ENCODE measurements at places on chromosomes 5 and 9. TPM values are rescaled to one million over a fixed set of nuclear protein-coding genes. Genes with fewer than 3 reads are reported as not detected.

DNA sequence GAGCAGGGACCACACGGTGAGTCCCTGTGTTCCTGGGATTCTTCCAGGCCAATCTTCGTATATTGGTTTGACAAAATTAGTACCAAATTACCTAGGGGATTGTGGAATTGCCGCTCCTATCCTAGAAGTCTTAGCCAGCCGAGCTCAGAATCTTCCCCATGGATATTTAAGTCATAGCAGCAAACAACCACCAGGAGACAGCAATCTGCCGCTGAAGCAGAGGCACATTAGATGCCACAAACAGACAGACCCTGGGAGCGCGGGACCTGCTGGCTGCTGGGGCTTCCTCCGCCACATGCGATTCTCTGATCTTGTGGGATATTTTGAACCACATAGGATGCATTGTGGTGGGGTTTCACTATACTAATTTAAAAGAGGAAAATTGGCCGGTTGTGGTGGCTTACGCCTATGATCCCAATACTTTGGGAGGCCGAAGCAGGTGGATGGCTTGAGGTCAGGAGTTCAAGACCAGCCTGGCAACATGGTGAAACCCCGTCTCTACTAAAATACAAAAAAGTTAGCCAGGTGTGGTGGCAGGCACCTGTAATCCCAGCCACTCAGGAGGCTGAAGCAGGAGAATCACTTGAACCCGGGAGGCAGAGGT is 31.7 kb upstream of the ZBTB43 start:
- H3K4me1 ChIP-seq = peaks cover 2% of the 10 kb centered on the region
- peaks cover 13% of the 10 kb centered on the region for H3K27me3 ChIP-seq
- H3K36me3 ChIP-seq = no peaks in the 10 kb centered on the region
- peak; percentile 41 for DNase-seq

Gene GPR150
- 0.45 TPM for total RNA-seq

Gene MARCOL
- not detected for total RNA-seq

GRCh38 chr5:40909264-40909663 is at the start of gene C7:
C7 (plus strand) TSS chr5:40909497; CDS start chr5:40909611, 114 bp downstream.
- no peaks in the 10 kb centered on the region for H3K4me1 ChIP-seq
- no peaks in the 10 kb centered on the region for H3K36me3 ChIP-seq
- H3K27ac ChIP-seq = no peak within 1 kb of the TSS
- H3K27me3 ChIP-seq = peaks cover 15% of the 10 kb centered on the region
- no peak for DNase-seq

GRCh38 chr9:78383130-78383529 is 86.2 kb downstream of the PSAT1 start:
- H3K27me3 ChIP-seq = peaks cover 3% of the 10 kb centered on the region
- H3K4me3 ChIP-seq = no peak overlapping the region
- H3K36me3 ChIP-seq = no peaks in the 10 kb centered on the region
- DNase-seq = no peak
- H3K4me1 ChIP-seq = no peaks in the 10 kb centered on the region
- no peak overlapping the region for H3K27ac ChIP-seq

DNA sequence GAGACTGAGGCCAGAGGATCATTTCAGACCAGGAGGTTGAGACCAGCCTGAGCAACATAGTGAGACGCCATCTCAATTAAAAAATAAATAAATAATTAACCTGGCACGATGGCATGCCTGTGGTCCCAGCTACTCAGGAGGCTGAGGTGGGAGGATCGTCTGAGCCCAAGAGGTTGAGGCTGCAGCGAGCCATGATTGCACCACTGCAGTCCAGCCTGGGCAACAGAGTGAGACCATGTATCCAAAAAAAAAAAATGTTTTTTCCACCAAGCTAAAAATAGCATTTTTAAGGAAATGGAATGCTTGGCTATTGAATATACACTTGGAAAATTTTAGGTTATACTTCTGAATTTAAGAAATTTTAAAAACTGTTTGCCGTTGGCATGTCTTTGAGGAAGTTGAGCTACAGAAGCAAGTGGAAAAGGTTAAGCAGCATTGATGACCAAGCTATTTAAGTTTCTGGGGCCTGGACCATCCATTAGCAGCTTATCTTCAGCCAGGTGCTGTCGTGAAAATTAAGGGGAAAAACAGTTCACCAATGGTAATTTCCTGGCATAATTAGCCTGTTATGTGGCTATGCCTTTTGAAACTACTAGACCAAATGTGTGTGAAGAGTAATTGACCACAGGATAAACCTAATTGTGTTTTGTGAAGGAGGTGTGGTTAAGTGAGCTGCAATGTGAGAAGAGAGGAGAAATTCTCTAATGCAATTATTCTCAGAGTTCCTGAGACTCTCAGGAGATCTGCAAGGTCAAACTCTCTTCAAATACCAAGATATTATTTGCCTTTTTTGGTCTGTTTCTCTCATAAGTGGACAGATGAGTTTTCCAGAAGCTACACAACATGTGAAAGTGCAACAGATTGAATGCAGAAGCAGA is 21.0 kb downstream of the F2R start:
- H3K4me1 ChIP-seq = peaks cover 40% of the 10 kb centered on the region
- H3K27me3 ChIP-seq = peaks cover 2% of the 10 kb centered on the region
- peak overlapping the region; percentile 40 for H3K27ac ChIP-seq
